ENCODE measurements at places on chromosomes 3 and 15.

- DNase-seq: peak; percentile 14
These were observed 195.4 kb downstream of the OPA1 start for GRCh38 chr3:193788189-193788991.

GRCh38 chr3:51156147-51156546, 228.9 kb upstream of the MANF start:
- DNase-seq: no peak

DNA sequence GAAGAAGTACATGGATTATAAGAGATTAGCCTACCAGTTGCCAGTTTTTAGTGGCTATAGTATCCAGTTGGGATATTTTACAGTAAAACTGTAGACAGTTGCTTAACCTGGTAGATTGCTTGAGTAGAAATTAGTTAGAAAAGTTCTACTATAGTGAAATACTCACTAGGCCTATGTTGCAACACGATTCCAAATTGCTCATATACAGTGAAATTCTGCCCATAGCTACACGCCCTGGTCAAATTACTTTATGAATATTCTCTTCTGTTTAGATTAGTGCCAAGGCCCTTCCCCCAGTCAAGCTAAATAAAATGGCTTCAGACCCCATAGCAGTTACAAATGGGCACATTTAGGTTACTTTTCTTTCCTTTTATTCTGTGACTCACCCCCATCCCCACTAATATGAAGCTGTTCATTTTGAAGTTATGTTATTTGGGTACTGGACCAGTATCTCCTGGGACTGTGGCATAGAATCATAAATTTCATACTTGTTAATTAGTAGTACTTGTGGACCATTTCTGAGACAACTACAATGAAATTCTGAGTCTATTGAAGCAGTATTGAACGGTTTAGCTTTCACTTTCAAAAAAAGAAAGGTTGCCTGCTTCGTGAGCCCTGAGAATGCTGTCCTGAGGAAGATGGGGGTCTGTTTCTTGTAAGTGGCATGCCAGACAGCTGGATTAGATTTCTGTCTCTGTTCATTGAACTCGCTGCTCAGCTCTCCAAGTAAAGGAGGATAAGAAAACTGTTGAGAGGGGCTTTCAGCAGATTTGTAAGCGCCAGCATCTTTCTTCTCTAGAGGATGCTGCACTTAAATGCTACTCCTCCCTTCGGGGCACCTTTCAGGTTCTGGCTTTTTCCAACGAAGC, 65.8 kb upstream of the CFAP20DC start:
- DNase-seq: no peak

GRCh38 chr15:74302821-74303359, 64.6 kb downstream of the CYP11A1 start:
- DNase-seq: no peak

DNA sequence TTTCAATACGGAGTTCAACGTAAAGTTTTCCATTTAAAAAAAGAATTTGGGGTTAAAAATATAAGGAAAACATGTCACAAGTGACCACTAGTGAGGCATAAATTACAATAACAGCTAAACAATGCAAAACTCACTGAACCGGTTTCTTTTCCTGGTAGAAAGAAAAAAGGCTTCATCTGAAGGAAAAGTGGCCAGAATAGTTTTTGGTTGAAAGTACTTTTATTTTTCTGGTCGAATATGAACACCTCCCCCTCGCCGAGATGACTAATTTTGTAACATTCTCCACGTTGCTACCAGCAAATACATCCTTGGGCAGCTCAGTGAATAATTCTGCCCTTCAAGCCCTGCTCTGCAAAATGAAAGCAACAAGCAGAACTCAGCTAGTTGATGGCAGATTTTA, 3.9 kb upstream of the SRGAP3 start:
- no peak for DNase-seq

DNA sequence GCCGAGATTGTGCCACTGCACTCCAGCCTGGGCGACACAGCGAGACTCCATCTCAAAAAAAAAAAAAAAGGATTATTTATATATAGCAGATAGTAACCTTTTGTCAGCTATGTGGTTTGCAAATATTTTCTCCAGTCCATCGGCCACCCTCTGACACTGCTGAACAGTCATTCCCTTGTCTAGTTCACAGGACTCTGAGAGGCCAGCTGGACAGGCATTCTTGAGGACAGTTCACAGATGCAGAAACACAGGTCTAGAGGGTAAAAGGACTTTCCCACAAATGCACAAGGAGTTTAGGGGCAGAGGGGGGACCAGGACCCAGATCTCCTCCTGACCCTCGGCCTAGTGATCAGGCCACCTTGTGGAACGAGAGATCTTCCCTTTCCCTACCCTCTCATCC, 7.5 kb upstream of the TMEM40 start:
- no peak for DNase-seq

DNA sequence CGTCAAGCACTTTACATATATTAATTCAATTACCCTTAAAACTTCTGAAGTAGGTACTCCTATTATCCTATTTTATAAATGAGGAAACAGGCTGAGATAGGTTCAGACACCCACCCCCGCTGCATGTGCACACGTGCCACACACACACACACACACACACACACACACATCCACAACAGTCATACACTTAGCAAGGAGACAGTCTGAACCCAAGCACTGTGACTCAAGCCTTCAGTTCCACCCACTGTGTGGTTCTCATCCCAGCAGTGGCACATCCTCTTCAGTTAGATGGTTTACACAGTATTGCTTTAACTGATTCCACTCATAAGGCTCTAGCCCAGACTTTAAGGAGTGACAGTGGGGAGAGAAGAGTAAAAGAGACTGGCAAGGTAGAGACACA, 91.1 kb upstream of the FGF7 start:
- DNase-seq: no peak
